ENCODE measurements at places on chromosomes 3 and 15.

GRCh38 chr15:59029554-59029953 lies 42.1 kb downstream of the RNF111 start:
- no peak for DNase-seq

- no peak for DNase-seq
These were observed 13.8 kb upstream of the ADPGK start for GRCh38 chr15:72797338-72797689.

- DNase-seq, result no peak
These were observed 15.6 kb upstream of the RAF1 start for GRCh38 chr3:12679468-12679867.

GRCh38 chr15:64144192-64144564 lies 7.4 kb upstream of the SNX22 start:
- no peak for DNase-seq

- peak; percentile 69 for DNase-seq
These were observed 10.0 kb downstream of the GNAI2 start for GRCh38 chr3:50245831-50246516.

GRCh38 chr3:124492824-124493223 lies 237.4 kb upstream of the UMPS start:
- peak; percentile 7 for DNase-seq

- DNase-seq, result no peak
These were observed 35.8 kb upstream of the LRTM1 start for GRCh38 chr3:54963641-54964040.

- no peak for DNase-seq
These were observed 33.4 kb downstream of the GRIP2 start for GRCh38 chr3:14506626-14507304.

DNA sequence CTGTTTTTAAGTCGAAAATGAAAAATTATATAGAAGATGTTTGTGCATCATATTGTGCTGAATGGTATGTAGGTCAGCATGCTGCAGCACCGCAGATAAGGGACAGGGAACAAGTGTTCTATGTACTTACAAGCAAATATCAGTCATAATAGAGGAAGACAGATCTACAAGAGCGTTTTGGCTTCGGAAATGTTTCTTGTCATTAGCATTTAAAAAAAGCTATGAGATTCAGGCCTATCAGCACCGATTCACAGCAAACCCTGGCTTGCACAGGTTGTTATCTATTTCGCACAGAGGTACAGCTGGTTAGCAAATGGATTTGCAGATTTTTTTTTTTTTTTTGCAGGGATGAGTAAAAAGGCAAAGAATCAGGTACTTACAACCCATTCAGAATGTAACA lies 204.2 kb upstream of the TBC1D5 start:
- DNase-seq, result no peak

GRCh38 chr3:150345021-150345538 lies 63.0 kb upstream of the TSC22D2 start:
- DNase-seq, result no peak

- DNase-seq, result no peak
These were observed 143.8 kb downstream of the LRTM1 start for GRCh38 chr3:54784021-54784420.

DNA sequence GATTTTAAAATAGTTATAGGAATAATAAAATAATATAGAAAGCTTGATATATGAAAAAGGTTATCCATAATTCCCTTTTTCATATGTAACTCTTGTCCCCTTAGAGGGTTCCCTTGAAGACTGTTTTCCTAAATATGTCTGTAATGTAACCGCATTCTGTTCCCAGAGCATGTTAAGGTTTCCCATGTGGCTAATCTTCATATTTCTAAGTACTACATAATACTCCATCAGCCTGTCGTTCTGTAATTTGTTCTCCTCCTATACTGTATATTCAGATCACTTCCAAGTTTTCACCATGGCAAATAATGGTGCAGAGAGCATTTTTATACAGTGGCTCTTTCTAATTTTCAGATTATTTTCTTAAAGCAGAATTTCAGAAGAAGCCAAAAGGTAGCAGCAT lies 6.7 kb downstream of the NMNAT3 start:
- no peak for DNase-seq

- no peak for DNase-seq
These were observed 9.5 kb upstream of the NR2F2 start for GRCh38 chr15:96320703-96321638.

GRCh38 chr3:64848822-64849221 lies 161.0 kb upstream of the ADAMTS9 start:
- no peak for DNase-seq

- no peak for DNase-seq
These were observed 90.7 kb downstream of the CNTN6 start for GRCh38 chr3:1183320-1184048.

GRCh38 chr3:13484851-13485590 lies 4.9 kb downstream of the HDAC11 start:
- no peak for DNase-seq

GRCh38 chr3:42895580-42895868 lies 10.4 kb upstream of the ZNF662 start:
- no peak for DNase-seq

DNA sequence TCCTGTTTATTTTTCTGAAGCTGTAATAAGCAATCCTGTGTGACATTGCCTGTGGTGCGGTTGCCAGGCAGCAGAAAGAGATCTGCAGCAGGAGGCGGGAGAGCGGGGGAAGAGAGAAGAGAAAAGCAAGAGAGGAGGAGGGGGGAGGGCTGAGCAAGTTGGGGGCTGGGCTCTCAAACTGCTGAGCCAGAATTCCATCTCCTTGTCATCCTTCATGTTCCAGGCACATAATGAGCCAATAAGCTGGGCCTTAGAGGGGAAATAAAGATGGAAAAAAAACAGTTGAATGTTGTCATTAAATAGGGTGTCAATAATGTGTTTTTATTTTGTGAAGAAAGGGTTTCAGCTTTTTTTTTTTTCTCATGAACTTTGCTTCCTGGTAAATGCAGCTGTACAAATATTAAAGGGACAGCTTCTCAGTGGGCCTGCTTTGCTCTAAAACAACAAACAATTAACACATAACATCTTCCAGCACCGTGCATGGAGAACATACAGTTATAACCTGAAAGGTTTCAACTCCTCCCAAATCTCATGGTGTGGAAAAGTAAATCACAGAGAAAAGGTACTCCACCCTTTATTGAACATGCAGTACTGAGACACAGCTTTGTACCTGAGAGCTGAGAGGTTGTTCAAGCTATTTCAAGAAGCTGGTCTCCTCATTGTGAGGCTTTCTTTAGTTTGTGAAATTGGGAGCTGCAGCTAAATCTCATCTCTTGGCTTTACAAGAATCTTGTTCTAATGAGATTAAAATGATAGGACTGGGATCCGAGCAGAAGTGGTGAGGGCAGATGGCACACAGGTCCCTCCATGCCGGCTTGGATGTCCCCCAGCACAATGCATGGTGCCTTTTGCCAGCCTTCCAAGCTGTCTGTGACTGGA lies 451.1 kb upstream of the KCNMB2 start:
- DNase-seq, result no peak

GRCh38 chr15:69119683-69120395 lies 40.6 kb upstream of the GLCE start:
- DNase-seq, result no peak

- no peak for DNase-seq
These were observed 76.5 kb downstream of the KLF13 start for GRCh38 chr15:31403096-31403495.

GRCh38 chr3:51585197-51585596 lies 46.7 kb downstream of the RAD54L2 start:
- DNase-seq, result no peak

- no peak for DNase-seq
These were observed 69.0 kb downstream of the TIGIT start for GRCh38 chr3:114362815-114363214.

DNA sequence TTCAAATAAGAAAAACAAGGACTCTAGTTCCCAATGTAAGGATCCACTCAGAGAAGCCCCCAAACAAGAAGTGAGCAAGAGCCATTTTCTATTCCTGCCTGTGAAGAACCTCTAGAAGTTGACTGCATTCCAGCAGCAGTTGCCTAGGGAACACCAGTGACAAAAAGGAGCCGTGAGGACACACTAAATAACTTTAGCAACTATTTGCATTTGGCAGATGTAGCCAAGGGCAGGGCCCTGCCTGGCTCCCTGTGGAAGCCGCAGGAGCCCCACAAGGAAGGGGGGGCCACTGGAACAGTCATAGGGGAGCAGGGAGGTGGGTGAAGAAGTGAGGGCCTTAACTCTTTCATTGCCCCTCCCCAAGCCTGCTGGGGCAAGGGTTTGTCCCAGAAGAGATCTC lies 470.2 kb upstream of the PROK2 start:
- no peak for DNase-seq

DNA sequence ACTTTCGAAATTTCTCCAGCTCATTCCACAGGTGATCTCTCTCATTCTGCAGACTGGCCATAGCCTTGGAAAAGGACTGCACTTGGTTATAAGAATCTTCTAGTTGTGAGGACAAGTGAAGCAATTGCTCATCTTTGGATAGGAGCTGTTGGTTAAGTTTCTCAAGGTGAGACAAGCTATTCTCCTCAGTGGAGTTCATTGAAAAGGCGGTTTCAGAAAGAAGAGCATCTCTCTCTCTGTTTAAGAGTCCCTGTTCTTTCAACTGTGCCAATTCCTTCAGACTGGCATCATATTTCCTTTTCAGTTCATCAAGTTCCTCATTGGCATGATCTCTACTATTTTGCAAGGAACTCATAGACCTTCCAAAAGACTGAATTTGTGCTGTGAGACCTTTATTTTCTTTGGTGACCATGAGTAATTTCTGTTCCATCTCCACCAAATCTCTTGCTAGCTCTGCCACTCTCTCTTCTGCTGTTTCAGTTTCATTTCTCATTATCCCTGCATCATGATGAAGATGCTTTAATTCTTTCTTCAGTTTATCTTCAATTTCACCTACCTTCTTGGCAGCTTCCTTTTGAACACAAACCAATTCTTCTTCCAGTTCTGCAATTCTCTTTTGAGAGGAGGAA lies 30.2 kb upstream of the HCLS1 start:
- no peak for DNase-seq

DNA sequence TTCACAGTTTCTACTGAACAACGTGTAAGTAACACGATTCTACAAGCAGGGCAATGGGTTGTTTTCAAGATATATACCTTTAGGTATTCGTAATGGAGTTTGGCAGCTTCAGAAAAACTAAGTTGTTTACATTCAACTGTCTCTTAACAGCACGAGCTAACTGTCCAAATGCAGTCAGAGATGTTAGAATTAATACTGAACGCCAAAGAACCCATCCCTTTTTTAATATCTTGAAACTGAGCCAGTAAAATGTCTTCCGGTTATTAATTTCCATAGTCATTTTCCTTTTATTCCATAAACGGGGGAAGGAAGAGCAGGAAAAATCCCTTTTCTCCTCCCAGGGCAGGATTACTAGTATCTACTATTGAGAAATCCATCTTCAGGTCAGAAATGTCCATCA lies 129.0 kb upstream of the THBS1 start:
- no peak for DNase-seq

DNA sequence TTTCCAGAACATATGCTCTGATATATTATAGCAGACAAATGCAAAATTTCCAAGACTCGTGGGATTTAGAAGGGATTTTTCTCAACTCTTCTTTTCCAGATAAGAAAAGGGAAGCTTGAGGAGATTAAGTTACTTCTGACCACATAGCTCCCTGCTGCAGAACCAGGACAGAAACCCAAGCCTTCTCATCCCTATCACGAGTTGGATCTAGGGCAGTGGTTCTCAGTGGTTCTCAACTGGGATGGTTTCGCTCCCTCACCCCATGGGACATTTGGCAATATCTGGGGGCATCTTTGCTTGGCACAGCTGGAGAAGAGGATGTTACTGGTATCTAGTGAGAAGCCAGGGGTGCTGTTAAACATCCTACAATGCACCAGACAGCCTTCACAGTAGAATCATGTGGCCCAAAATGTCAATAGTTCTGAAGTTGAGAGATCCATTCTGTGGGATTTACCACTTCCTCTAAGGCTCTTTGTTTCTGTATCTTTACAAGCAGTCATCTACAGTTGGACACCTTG lies 64.2 kb downstream of the LIPC start:
- no peak for DNase-seq

DNA sequence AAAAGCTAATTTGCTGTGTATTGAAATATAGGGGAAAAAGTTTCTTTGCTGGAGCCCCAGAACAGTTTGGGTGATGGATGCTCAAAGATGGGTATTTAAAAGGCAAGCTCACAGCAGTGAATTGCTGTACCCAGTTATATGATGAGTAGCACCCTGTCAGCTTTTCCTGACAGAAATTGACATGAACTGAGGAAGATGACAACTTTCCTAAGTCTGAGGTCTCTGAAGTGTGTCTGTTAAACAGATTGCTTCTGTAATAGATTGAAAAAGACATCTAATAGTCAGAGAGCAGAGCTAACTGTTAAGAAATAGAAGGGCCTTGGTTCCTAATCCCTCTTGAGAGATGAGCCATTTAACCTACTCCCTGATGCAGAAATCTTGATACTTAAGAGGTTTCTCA lies 1278.0 kb upstream of the ALCAM start:
- DNase-seq, result no peak

All from NK-92 treated with Interleukin-12 subunit alpha and Interleukin-12 subunit beta, amount 100 ng/mL, for 24 hours (cell line).